ENCODE measurements at places on chromosomes 7 and 10.

DNA sequence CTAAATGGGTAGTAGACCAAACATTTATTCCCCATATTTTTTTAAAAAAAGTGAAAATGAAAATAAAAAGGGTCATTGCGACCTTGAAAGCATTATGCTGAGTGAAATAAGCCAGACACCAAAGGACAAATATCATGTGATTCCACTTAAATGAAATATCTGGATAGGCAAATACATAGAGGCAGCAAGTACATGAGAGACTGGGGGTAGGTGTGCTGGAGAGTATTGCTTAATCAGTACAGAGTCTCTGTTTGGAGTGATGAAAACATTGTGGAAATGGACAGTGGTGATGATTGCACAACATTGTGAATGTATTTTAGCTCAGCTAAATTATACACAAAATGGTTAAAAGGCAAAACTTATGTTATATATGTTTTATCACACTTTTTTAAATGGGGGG is 169.4 kb downstream of the AKR1D1 start:
- DNase-seq, result no peak

- no peak for DNase-seq
Observed at GRCh38 chr7:38190011-38190410, 12.0 kb downstream of the STARD3NL start.

- no peak for DNase-seq
Observed at GRCh38 chr10:10397906-10398305, 619.8 kb upstream of the CELF2 start.

DNA sequence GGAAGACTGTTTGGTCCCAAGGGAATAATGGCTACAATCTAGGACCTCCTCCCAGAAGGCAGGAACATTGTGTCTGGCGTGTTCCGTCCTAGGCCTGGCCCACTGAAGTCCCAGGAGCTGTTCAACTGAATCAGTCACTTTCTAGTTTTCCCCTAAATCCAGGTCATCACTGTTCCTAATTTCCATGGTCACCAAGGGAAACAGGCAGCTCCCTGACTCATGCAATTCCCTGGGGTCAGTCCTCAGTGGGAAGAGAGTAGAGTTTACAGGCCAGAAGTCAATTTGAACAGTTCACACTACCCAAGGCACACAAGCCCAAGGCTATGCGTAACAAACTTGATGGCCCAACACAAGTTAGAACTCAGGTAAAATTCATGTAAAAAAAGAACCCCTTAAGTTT is 44.0 kb downstream of the CREB3L2 start:
- DNase-seq, result no peak

GRCh38 chr7:8481752-8482446 is 48.5 kb downstream of the NXPH1 start:
- no peak for DNase-seq

DNA sequence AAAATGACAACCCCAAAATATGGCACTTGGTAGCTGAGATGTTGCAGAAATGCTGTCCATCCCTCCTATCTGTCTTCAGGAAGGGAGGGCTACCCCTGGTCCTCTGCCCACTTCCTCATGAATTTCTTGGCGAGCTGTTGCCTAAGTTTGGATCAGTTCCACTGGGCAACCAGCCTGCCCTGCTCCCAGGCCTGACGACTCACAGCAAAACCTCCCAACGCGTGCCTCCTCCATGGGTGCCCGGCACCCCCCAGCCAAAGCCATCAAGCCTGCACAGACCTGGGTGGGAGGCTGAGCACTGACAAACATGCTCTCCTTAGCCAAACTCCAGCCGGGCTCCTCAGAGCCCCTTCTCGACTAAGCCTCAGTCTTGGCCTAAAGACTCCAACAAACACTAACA is 8.9 kb downstream of the VSTM4 start:
- no peak for DNase-seq

- DNase-seq, result no peak
Observed at GRCh38 chr10:71159892-71160291, 52.5 kb upstream of the UNC5B start.

DNA sequence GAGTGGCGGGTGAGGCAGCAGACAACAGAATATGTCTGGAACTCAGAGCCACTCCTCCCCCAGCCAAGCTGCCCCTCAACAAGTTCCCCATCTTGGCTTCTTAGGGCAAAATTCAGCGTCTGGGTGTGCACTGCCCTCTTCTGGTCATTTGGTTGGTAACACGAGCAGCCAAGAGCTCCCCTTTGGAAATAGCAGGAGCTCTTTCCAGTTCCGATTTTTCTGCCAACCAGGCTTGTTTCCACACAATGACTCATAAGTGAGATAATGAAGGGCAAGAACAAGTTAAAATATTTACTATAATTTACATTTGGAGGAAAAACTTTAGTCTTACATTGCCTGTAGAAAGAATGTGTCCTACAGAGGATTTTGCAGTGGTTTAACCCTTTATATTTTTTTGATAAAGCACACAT is 70.5 kb downstream of the ADCYAP1R1 start:
- DNase-seq, result peak; percentile 58

GRCh38 chr7:27714831-27715444 is 25.0 kb upstream of the TAX1BP1 start:
- no peak for DNase-seq

DNA sequence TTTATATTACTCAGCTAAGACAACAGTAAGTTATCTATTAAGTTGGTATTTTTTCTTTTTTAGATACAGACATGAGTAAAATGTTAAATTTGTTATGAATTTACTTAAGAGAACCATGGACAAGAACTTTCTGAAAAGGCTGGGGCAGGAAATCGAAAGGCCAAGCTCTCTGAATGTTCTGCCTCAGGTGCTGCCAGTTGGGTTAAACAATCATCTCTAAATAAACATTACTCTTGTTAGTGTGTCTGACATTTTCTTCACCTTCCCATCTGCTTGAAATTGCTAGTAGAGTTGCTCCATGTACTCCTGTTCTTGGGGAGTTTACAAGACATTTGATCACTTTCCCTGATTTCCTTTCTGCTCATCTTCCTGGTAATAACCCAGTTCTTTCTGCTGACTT is 87.5 kb downstream of the ANKRD7 start:
- DNase-seq, result no peak

DNA sequence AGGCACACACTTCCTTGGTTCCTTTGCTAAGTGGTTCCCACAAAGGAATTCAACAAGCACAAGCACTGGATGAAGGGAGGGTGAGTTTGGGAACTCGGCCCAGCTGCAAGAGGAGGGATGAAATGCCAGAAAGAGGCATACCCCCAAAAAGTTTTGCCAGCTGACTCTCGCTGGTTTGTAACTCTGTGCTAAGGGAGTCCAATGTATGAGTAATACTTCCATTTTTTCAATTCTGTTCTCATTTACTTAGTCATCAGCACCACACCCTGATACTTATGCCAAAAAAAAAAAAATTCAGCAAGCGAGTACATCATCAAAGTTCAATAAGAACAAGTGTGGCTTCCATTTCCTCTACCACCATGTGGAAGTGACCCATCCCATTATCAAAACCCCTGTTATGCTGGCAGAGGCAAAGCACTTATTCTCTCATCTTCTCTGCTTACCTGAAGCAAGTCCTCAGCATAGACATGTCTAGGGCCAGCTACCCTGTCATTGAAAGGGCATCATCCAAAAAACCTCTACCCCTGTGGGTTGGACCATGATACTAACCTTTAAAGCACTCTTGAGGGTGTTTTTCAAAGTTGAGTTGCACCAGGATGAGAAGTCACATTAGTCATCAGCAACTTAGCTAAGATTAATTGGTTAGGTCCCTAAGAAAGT is 6.9 kb upstream of the HYCC1 start:
- DNase-seq, result no peak

DNA sequence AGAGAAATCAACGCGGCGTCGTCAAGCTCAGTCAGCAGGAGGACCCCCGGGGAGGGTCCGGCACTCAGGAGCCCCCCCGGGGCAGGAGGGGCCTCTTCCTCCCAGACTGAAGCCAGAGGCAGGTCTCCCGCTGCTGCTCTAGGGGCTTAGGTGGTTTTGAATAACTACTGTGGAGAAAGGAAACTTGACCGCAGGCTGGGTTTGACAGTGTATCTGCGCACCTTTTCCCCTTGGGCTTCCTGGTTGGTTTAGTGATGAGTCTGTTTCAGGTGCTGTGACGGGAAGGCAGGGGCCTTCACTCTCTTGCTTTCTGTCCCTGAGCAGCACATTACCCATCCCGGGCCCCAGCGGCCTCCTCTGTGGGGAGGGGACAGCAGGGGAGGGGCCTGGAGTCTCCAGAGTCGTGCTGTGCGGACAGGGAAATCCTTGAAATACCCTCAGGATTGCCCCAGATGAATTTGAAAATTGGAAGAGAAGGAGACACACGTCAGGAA is 262.2 kb downstream of the ADARB2 start:
- DNase-seq, result no peak

DNA sequence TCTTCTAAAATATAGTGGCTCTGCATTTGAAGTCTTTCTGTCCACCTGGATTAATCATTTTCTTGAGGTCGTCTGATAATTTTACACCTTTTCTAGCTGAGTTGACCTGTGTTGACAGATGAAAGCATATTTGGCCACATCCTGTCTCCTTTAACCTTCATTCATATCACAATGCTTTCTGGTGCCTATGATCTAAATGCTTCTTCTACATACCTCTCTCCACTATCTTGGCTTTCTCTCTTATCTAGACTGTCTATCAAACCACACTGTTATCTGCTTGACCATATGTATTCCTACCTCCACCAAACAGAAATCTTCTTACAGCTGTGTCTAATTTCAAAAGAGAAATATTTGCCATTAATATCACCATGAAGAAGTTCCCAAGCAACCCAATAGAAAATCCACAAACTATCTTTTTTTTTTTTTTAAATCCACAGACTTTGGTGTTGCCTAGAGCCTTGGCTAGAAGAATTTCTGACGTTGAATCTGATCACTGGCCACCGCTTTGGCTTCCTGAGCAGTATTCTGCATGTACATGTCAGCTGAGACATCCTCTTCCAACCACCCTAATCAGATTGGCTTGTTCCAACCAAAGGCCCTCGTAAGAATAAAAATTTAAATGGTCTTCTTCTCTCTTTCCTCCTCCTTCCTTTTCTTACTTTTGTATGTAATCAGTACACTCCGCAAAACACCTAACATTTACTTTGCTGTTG is 66.3 kb upstream of the SP4 start:
- no peak for DNase-seq

- DNase-seq, result peak; percentile 13
Observed at GRCh38 chr7:35036361-35037171, 719 bp downstream of the DPY19L1 start.

GRCh38 chr7:158865462-158865922 is 9.1 kb downstream of the DYNC2I1 start:
- no peak for DNase-seq

DNA sequence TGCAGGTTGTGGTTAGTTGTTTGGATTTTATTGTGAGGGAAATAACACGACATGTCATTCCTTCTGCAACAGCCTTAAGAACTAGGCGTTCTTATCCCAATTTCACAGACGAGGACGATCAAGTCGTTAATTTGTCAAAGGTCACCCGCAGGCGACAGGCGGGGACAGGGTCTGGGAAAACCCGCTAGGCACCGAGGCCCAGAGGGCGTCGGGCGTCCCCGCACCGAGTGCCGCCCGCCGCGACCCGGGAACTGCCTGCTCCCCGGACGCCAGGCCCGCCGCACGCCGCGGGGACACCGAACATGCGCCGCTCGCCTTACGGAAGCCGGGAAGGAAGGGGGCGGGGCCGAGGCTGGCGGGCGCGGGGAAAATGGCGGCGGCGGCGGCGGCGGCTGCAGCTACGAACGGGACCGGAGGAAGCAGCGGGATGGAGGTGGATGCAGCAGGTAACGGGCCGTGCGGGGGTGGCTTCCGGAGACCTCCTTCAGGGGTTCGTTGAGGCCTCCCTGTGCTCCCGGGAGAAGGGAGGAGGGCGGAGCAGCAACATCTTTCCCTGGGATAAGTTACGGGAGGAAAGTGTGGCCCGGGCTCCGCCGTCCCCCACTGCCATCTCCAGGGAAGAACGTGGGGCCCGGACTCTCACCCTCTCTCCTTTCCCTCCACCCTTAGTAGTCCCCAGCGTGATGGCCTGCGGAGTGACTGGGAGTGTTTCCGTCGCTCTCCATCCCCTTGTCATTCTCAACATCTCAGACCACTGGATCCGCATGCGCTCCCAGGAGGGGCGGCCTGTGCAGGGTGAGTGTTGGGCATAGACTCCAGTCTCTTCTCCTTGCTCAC is at the start of gene COPS6:
Gene COPS6, plus strand, starts transcription at position 349 of the 837 bp plus-strand sequence. Its CDS starts 22 bp downstream, at position 371.
- DNase-seq, result peak; percentile 75

DNA sequence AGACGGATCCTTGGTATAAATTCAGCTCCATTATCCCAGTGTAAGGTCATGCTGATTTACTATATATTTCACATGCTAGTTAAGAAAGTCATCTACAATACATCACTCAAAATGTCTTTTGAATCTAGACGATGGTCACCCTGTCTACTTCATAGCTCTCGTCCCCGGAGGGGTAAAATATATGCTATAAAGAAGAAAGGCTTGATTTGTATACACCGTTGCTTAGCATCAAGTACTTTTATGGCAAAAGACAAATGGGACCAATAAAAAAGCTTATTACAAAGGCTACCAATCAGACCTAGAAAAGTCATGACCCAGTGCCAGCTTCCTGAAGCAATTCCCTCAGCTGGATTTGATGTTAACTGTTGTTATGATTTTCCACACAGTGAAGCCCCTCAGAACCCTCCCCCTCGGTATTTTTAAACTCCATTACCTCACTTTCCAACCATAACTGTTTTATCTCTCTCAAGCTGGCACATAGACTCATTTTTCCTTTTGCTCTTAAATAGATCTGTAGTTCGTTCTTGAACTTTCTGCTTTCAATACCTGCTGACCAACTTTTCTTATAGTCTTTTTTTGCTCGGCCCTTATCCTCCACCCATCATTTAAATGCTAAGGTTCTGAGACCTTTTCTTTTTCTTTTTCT is 104.9 kb downstream of the DOCK4 start:
- no peak for DNase-seq

GRCh38 chr10:68735119-68735518 is 14.1 kb downstream of the CCAR1 start:
- DNase-seq, result no peak

- no peak for DNase-seq
Observed at GRCh38 chr10:89783406-89783805, 82.0 kb downstream of the KIF20B start.

DNA sequence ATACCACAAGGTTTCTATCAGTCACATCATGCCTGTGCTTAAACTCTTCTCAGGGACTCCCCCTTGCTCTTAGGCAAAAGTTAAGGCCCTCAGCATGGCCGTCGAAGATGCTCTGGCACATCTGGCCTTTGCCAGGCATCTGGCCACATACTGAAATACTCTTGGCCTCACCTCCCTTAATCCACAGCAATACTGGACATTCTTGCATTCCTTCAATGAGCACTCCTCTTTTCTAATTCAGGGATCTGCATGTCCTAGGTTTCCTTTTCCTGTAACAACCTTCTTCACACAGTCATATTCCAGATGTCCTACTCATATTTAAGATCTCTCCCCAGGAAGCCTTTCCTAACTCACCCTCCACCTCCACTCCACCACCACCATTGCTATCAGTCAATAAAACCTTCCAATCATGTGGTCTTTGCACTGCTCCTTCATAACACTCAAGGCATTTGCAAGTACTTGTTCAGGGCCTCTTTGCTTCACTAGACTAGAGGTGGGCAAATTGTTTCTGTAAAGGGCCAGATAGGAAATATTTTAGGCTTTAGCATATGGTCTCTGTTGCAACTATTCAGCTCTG is 216.6 kb downstream of the KCNMA1 start:
- no peak for DNase-seq

Data from nucleus accumbens (tissue), 56 donors.